ENCODE measurements at places on chromosomes 12 and 14. TPM values are rescaled to one million over a fixed set of nuclear protein-coding genes. Genes with fewer than 3 reads are reported as not detected.

DNA sequence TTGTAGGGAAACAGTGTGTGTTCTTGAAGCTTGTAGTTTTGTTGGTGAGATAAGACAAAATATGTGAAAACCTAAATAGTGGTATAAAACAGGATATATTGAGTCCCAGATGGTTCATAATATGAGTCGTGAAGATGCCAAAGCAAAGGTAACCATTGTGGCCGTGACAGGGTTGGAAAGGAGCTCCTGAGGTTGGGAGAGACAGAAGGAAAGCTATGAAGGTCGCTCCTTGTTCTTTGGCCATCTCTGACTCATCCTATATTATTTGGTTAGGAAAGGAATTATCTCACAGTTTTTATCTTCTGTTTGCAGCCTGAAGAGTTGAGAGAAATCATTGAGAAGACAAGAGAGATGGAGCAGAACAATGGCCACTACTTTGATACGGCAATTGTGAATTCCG is 27.1 kb downstream of the ATP6V1D start:
- DNase-seq, result peak; percentile 43

DNA sequence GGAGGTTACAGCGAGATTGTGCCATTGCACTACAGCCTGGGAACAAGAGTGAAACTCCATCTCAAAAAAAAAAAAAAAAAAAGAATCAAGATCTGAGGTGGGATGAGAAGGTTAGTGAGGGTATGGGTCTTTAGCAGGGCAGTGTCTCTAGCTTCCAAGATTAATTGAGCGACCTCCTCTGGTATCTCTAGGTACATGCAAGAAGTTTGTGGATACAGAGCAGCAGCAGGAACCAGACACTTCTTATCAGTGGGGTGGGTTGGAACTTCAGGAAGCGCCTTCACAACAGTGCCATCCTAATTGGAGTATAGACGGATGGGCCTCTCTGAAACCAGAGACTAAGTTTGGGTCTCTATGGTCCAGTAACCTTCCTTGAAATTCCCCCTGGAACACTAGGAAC is 51.9 kb upstream of the CISTR start:
- DNase-seq, result no peak

DNA sequence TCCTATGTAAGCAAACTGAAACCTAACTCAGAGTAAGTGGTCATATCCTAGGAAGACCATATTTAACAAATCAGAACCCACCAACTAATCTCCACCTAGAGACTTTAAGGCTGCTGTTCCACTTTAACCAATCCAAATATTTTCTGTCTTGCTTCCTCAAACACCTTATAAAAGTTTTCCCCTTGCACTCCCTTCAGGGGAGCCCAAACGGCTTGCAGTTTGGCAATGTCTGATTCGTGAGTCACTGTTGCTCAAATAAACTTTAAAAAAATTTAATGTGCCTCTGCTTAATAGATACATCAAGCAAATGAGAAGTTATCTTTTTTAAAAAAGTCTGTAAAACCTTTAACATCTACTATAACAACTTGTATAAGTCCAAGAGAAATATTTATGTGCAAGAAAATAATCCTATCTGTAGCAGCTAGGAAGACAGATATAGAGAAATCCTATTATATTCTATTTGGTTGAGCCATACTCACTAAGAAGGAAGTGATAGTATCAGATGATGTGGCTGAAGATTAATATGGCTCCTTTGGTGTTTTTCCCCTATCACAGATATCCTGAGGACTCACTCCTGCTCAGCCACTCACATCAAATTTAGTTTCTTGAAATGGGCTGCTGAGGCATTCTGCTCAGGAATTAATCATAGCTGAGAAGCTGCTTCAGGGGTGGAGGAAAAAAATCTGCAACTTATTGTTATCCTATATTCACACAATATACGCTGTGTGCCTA is 65.1 kb upstream of the DUSP6 start:
- DNase-seq, result peak; percentile 64

DNA sequence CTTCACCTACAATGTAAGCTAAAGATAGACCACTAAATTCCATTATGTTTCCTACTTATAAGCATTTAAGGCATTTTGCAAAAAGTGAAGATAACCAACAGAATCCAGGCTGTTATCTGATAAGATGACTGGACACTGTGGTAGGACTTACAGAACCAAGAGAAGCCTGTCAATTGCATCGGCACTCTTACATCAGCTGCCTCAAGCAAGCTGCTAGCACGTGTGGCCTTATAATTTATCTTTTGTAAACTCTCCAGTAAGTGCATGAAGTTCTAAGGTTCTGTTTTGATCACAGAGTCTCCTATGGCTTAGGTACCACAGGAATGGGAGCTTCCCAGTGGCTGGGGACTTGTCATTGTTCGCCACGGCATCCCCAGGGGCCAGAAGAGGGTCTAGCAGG is 88.7 kb downstream of the TRAFD1 start:
- DNase-seq, result no peak

GRCh38 chr12:98470469-98471082 is 44.8 kb upstream of the TMPO start:
- DNase-seq, result peak; percentile 34

DNA sequence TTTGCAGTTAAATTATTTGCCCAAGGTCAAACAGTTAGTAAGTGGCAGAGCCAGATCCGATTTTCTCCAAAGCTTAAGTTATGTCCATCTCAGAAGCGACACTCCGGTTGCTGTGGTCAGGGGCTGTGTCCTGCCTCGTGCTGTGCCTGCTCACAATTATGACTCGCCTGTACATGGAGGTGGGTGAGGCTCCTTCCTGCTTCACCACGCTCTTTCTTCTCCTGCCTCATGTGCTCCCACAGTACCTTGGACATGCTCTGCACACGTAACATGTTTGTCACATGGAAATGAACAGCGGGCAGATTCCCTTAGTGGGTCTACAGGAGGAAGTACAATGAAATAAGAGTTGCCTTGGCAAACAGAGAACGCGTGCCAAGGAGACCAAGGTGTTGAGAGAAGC is 62.2 kb upstream of the CCND2 start:
- DNase-seq, result no peak

- DNase-seq, result no peak
These were observed 4.9 kb downstream of the VSX2 start for GRCh38 chr14:74244115-74244514.

DNA sequence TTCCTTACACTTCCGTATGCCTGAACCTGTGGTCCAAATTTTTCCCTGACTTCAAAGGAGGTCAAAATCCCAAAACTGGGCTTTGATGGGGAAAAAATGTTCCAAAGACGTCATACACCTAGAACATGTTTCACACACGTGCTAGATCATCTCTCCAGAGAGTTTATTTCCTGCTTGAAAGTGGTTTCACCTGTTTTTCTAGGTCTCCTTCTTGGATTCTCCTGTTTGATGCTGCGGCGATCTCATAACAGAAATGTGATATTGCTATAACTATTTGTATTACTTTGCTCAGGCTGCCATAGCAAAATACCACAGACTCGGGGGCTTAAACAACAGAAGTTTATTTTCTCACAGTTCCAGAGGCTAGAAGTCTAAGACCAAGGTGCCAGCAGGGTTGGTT is 19.7 kb upstream of the TMCC3 start:
- DNase-seq, result no peak

GRCh38 chr14:99100497-99101270 is 171.3 kb downstream of the BCL11B start:
- DNase-seq, result no peak

DNA sequence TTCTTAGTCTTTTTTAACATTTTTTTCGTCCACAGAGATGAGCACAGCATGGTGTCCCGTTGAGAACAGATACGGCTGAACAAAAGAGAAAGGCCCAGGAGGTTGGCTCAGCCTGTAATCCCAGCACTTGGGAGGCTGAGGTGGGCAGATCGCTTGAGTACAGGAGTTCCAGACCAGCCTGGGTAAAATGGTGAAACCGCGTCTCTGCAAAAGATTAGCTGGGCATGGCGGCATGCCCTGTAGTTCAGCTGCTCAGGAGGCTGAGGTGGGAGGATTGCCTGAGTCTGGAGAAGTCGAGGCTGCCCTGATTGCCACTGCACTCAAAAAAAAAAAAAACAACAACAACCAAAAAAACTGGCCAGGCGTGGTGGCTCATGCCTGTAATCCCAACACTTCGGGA is 5.9 kb upstream of the EP400 start:
- no peak for DNase-seq

- no peak for DNase-seq
These were observed 86.1 kb upstream of the DYNC1H1 start for GRCh38 chr14:101878211-101878821.

GRCh38 chr12:16473610-16474326 is 126.3 kb downstream of the MGST1 start:
- no peak for DNase-seq

- DNase-seq, result no peak
These were observed 1095.1 kb downstream of the GALC start for GRCh38 chr14:86897704-86898513.

GRCh38 chr14:34174973-34175372 is 224.1 kb upstream of the EGLN3 start:
- no peak for DNase-seq

DNA sequence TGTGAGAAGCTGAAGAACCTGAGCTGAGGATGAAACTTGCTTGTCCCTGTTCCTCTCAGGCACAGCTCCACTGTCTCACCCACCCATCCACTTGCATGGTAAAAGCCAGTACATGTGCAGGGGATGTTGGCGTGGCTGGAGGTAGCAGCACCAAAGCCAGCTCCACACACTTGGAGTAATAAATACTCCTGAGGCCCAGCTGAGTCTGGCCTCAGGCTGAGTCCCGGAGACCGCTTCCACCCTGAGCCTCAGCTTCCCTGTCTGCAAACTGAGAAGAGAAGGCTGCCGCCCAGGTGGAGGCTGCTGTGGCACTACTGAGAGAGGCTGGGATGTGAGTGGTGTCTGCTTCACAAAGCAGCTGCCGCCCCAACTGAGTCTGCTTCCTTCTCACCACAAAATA is 19.2 kb downstream of the CHGA start:
- DNase-seq, result no peak

DNA sequence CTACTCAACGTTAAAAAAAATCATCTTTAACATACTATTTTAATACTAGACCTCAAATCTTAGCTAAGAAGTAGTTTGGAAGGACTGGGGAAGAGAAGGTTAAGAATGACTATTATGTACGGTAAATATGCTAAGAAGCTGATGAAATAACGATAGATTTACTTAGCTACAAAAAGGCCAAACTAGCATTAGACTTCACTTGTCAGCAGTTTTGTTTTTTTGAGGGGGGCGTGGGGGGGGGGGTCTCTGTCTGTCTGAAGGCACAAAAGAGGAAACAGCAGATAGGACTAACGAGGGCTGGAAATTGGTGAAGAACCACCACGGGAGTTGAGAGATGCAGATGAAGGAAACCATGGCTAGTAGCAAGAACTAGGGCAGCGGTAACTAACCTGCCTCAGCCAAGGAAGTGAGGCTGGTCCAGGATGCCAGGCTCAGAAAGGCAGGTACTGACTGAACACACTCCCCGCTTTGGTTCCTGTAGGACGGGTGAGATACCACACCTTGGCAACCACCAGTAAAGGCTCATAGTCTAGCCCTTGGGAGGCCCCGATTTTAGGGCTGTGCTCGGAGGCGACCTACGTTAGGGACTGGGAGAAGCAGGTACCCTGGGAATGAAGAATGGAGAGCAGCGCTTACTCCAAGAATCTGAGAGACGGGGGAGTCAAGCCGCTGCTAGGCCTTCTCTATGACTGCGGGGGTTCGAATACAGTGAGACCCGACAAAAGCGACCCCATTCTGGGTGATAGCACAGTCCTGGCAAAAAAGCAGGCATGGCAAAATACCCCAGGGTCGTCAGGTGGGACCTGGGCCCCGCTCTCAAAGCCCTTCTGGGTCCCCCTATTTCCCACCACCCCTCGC is 675 bp downstream of the NEDD8 start:
- DNase-seq, result no peak

DNA sequence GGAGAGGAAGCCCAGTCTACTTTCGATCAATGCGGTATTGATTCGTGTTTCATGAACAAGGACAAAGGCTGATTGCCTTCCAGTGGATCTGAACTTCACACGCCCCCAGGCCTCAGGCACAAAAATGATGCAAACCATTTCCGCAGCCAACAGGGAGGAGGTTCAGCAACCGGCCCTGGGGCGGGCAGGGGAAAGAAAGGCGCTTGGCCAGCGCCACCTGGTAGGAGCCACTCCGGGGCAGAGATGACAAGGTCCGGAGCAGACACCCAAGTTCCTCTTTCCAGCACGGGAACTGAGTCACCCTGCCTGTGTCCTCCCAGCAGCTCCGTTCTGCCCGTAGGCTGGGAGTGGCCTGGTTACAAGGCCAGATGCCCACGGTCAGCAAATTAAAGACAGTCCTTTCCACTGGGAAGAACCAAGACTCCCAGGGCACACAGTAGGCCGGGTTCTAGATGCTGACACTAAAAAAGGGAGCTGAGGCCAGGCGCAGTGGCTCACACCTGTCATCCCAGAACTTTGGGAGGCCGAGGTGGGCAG is 136.3 kb downstream of the SCARB1 start:
- peak; percentile 94 for DNase-seq

DNA sequence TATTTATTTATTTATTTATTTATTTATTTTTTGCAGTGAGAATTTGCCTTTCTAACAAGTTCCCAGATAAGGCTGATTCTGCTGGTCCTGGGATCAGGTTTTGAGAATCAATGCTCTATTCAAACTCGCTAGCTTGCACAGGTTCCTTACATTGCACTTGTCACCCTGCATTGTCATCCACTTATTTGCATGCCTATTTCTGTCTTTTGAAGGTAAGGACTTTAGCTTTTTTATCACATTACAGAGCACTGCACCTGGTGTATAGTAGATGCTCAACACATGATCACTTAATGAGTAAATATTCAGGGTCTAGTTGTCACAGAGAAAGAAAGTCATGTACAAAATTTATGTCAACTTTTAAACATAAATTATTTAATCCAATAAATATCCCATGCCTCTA is 219.7 kb upstream of the BTG1 start:
- DNase-seq, result no peak

- peak; percentile 55 for DNase-seq
These were observed 9.0 kb upstream of the HOXC6 start for GRCh38 chr12:54019091-54019811.

GRCh38 chr12:104201238-104202001 is 14.2 kb upstream of the TXNRD1 start:
- DNase-seq, result peak; percentile 69

WSCD2 gene
- total RNA-seq, result not detected

TMBIM6 gene
- total RNA-seq, result 680 TPM

POTEG gene
- total RNA-seq, result not detected

KCNA5 gene
- total RNA-seq, result not detected

TTC8 gene
- total RNA-seq, result 19.0 TPM

B3GNT4 gene
- 0.34 TPM for total RNA-seq

NFE2 gene
- 2.5 TPM for total RNA-seq

OAS2 gene
- 362 TPM for total RNA-seq

OVCH1 gene
- not detected for total RNA-seq

DNAJC22 gene
- 8.2 TPM for total RNA-seq

GALC gene
- 15.7 TPM for total RNA-seq

SLC15A5 gene
- total RNA-seq, result not detected

TUNAR gene
- not detected for total RNA-seq
